ENCODE measurements at places on chromosomes 11 and 22. TPM values are rescaled to one million over a fixed set of nuclear protein-coding genes. Genes with fewer than 3 reads are reported as not detected.

The UBQLNL gene
- 0.19 TPM for total RNA-seq

The PRSS23 gene
- 66.5 TPM for total RNA-seq

The AMPD3 gene
- total RNA-seq = 27.2 TPM

The OR52E8 gene
- not detected for total RNA-seq

The WNT7B gene
- not detected for total RNA-seq

The KCNE3 gene
- 13.3 TPM for total RNA-seq

The CREB3L1 gene
- total RNA-seq = 8.4 TPM

The FGF4 gene
- total RNA-seq = not detected

The LRRC74B gene
- total RNA-seq = not detected

The MAPK8IP2 gene
- total RNA-seq = 0.58 TPM

The TSPAN4 gene
- total RNA-seq = 120 TPM

The PNPLA3 gene
- total RNA-seq = 0.93 TPM

The TTLL1 gene
- 4.9 TPM for total RNA-seq

The MUC6 gene
- total RNA-seq = not detected

The VWCE gene
- total RNA-seq = 7.7 TPM

The RHOD gene
- 22.2 TPM for total RNA-seq

The SLC22A9 gene
- not detected for total RNA-seq

The OR8G1 gene
- total RNA-seq = not detected

The RASGRP2 gene
- total RNA-seq = 22.0 TPM

The APLP2 gene
- 298 TPM for total RNA-seq

The OPCML gene
- total RNA-seq = 0.39 TPM

The ALDH3B2 gene
- not detected for total RNA-seq

The PACSIN3 gene
- total RNA-seq = 14.9 TPM

The RPS25 gene
- 953 TPM for total RNA-seq

The PEX26 gene
- total RNA-seq = 35.9 TPM

The NXPE2 gene
- total RNA-seq = not detected

The CRYAB gene
- 2,279 TPM for total RNA-seq
